ENCODE measurements at places on chromosomes 13 and 19.

GRCh38 chr19:38912600-38913514 is 871 bp upstream of the CCER2 start:
- no peak for DNase-seq

- DNase-seq = no peak
These were observed 863.2 kb downstream of the DIAPH3 start for GRCh38 chr13:59300355-59301173.

GRCh38 chr19:30667746-30668145 is 295.6 kb downstream of the ZNF536 start:
- DNase-seq = no peak

- DNase-seq = no peak
These were observed 20.6 kb downstream of the ZNF701 start for GRCh38 chr19:52590728-52591127.

- DNase-seq = no peak
These were observed 69.7 kb downstream of the ZNF100 start for GRCh38 chr19:21697698-21698097.

DNA sequence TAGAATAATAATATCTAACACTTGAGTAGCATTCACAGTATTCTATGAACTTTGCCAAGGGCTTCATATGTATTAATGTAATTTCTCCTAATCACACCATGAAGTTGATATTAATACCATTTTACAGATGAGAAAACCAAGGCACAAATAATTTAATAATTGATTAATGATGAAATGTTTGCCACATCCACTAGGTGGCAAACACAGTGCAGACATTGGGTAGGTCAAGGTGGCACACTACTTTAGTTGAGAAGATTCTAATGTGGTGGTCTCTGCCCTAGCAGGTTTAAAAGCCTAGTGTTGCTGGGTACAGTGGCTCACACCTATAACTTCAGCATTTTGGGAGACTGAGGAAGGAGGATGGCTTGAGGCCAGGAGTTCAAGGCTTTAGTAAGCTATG is 412.4 kb downstream of the SUCLA2 start:
- DNase-seq = no peak

GRCh38 chr13:21124852-21125251 is 51.5 kb downstream of the SKA3 start:
- no peak for DNase-seq

- no peak for DNase-seq
These were observed 36.0 kb downstream of the SERP2 start for GRCh38 chr13:44409595-44409994.

DNA sequence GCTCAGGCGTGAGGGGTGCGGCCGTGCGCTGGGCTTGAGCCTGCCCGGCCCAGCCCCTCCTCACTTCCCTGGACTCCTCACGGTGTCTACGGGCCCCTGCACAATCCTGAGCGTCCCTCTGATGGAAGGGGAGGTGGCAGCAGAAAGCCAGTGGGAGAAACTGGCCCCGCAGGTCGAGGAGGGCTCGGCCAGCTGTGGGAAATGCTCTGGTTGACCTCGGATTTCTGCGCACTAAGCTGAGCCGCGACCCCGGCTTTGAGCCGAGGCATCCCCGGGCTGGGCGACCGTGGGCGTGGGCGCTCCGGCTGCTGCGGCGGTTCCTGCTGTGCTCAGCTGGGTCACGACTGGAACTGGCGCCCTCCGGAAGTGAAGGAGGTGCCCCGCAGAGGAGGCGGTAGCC is 70.1 kb downstream of the ZNF208 start:
- no peak for DNase-seq

- peak; percentile 66 for DNase-seq
These were observed 254.2 kb downstream of the ITGBL1 start for GRCh38 chr13:101706651-101707050.

DNA sequence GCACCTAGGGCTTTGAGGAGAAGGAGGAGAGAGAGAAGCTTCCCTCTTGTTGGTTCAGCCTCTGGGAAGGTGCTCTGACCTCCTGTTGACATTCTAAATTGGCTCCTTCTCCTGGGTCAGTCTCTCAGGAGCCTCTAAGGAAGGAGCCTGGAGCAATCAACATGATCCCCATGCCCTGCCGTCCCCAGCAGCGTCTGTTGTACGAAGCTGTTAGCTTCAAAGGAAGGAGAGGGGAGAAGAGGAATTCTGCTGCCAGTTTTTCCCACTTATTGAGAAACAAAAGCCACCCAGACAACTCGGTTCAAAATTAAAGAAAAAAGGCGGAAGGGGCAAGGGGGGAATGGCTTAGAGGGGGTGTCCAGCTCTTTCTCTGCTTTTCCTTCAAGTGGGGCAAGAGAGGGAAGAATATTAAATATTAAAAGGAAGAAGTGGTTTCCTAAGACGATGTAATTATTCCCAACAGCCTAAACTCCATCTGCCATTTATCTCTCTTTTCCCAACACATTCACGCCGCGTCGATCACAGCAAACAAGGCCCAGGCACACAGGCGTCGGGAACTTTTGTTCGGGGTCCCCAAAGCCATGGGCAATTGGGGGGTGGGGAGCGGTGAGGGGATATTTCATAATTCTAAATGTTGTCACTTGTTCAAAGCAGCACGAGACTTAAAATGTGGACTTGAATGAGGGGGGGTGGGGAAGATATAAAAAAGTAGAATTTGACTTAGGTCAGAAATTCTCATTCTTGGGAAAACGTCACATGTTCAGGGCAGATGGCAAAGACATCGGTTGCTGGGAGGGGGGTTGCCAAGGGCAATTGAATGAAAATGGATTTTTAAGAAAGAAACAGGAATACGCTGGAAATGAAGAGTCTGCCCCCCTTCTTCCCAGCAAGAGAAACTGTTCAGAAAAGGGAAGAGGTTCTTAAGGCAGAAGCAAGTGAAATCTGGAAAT is 116.8 kb upstream of the CACNA1A start:
- DNase-seq = no peak

DNA sequence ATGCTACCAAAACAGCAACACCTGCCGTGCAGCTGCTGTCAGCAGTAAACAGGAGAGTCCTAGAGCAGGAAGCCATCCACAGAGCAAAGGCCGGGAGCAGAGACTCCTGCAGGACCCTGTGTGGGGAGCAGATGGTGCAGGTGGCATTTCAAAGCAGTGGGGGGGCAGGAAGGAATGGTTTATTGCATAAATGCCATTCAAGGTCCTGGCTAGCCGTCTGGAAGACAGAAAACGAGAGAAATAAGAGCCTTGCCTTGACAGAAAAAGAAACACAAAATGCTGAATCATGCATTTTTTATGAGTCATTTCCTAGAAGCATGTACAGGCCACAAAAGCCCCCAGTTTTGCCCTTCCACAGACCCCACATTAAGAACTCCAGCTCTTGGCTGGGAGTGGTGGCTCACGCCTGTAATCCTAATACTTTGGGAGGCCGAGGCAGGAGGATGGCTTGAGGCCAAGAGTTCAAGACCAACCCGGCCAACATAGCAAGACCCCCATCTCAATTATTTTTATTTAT is 5.4 kb downstream of the RSPH6A start:
- DNase-seq = no peak

DNA sequence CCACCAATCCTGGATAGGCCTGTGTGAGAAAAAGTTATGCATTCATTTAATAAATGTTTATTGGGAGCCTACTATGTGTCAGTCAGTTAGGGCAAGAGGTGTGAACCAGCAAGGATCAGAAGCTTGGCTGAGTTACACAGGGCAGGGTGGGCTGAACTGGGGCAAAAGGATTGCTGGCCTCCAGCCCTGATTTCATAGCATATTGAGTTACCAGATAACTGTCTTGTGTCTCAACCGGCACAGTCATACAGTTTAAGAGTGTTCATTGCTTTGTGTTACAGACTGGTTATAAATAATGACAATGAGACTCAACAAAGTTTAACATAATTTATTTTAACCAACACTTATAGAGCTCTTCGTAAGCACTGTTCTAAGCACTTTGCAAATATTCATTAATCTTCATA is 253.8 kb downstream of the DLEU7 start:
- DNase-seq = no peak

GRCh38 chr13:46340631-46341111 is 46.4 kb downstream of the RUBCNL start:
- DNase-seq = no peak

DNA sequence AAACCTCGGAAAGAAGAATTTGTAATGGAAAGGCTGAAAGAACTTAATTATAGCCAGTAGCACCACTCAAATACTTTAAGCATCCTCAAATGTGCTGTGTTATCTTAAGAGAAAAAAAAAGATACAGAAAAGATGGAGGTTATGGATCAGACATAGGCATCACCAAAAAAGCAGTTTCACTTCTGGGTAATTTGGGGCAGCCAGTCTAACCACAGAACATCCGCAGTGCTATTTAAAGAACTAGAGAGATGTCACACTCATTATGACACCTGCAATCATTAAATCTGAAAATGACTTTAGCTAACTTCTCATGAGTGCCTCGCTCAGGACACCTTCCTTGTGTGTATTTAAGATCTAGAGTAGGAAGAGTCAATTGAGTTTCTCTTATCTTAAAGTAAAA is 211.8 kb downstream of the RBM26 start:
- DNase-seq = no peak

GRCh38 chr19:41671486-41671885 is 16.6 kb downstream of the CEACAM7 start:
- DNase-seq = no peak

GRCh38 chr19:15433519-15434069 is 14.8 kb upstream of the AKAP8L start:
- peak; percentile 72 for DNase-seq

GRCh38 chr13:94268661-94269060 is 210.8 kb downstream of the DCT start:
- no peak for DNase-seq

DNA sequence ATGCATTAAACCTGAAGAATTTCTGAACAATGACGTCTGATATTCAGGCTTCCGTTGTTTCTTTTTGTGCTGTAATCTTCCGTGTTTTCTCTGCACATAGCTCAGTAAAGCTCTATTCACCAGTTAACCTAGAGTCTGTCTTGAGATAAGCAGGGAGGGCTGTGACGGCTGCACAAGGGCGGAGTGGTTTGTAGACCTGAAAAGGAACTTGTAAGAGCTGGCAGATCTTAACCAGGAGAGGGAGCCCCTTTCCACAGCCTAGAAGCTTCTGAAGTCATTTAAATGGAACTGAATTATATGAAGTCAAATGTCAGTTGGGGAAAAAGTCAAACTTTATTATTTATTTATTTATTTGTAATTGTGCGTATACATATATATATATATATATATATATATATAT is 27.5 kb downstream of the DPRX start:
- peak; percentile 46 for DNase-seq

GRCh38 chr19:38736036-38736412 is 8.2 kb downstream of the CAPN12 start:
- no peak for DNase-seq

DNA sequence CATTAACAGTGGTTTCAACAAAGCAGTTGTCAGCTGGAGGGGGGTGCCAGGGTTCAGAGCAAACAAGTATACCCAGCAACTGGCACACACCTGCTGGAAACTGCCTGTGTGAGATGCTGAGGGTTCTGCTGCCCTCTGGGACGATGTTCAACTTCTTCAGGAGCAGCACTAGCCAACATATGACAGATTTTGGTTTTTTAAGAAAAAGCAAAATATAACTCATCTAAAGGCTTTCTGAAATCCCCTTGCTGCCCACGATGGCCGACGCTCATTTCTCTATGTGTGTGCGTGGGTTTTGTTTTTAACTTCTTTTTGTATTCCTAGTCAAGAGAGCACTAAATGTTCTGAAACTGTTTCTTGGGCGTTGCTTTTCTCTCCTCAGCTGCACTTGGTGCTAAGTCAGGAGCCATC is 79.9 kb downstream of the MRPL57 start:
- no peak for DNase-seq

- no peak for DNase-seq
These were observed 173.0 kb downstream of the KLF12 start for GRCh38 chr13:73961181-73961580.

DNA sequence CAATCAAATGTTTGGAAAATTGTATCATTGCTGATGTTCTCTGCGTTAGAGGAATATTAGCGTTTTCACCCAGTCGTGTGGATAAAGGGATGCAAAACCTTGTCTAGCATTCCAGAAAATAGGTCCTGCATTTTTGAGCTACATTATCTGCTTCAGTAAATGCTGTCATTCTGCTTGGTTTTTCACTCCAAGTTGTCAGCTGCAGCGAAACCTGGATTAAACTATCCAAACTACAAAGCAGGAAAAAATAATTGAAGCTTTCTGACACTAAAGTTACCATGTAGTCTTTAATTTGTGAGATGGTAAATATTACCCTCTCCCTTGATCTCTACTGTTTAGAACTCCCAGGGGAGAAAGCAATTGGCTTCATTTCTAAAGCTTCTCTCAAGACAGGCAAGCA is 1795.5 kb upstream of the PRR20A start:
- DNase-seq = no peak

DNA sequence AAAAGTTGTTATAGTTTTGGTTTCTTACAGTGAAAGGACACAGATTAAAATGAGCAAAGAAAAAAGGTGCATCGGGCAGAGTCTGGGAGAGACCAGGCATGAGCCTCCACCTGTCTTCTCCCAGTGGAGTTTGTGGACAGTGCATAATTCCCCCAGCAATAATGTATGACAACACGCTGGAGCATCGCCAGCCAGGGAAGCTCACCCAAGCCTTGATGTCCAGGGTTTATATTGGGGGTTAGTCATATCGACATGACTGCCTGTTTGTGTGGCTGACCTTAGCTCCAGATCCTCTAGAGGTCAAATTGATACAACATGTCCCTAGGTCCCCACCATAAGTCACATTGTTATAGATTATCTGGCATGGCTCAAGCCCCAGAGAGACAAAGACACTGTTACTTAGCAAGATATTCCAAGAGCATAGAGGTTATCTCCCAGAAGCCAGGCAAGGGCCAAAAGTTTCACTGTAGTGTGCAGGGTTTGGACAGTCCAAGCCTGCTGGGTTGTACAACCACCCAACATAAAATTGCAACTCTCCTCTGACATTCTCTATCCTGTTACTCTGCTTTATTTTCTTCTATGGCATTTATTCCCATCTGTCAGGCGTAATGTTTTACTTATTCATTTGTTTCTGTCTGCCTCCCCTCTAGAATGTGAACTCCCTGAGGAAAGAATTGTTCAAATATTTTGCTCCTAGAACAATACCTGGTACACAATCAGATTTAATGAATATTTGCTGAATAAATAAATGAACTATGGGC is 5.6 kb upstream of the KLK13 start:
- DNase-seq = no peak

- DNase-seq = peak; percentile 45
These were observed at the start of gene KASH5 for GRCh38 chr19:49387936-49388372. Gene KASH5 (plus strand): TSS chr19:49388249. CDS start chr19:49390884, 2,635 bp downstream.

DNA sequence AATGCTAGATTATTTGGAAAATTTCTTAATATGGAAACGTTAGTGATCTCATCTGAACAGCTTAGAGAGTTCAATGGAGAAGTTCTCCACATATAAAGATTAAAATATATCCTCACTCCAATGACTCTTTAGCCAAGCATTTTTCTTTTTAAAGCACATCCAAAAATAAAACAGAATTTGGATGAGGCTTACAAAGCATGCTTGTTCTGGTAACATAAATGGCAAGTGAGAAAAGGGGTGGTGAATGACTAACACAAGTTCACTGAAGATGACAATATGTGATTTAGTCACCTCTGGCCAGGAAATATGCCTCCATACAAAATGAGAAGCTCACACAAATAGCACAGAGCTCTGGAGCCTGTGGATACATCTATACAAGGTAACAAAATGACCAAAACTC is 253.0 kb downstream of the PCDH20 start:
- no peak for DNase-seq

- no peak for DNase-seq
These were observed 1199.7 kb downstream of the DIAPH3 start for GRCh38 chr13:58964048-58964447.

- no peak for DNase-seq
These were observed 65.8 kb upstream of the STARD13 start for GRCh38 chr13:33351319-33351718.

- peak; percentile 33 for DNase-seq
These were observed 126.5 kb downstream of the ZNF536 start for GRCh38 chr19:30498707-30499106.
